ENCODE measurements at places on chromosomes 1 and 21. TPM values are rescaled to one million over a fixed set of nuclear protein-coding genes. Genes with fewer than 3 reads are reported as not detected.

DNA sequence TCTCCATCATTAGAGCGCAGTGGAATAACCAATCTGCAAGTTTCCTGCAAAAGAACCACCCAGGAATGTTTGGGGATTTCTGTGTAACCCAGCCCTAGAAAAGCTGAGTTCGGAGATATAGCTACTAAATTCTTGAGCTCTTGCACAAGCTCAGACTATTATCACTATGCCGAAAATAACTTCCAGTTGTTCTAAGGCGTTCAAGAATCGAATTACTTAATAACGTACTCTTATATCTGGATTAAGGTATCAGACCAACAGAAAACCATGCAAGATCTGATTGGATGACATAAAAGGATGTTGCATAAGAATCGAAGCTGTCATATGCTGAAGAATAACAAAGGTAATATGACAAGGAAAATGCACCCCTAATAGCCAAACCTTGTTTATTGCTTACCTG is 7.5 kb upstream of the LAMC2 start:
- H3K4me3 ChIP-seq = no peak overlapping the region
- no peaks in the 10 kb centered on the region for H3K27me3 ChIP-seq
- no peaks in the 10 kb centered on the region for H3K36me3 ChIP-seq
- no peak for DNase-seq
- peaks cover 28% of the 10 kb centered on the region for H3K4me1 ChIP-seq
- H3K27ac ChIP-seq = no peak overlapping the region

DNA sequence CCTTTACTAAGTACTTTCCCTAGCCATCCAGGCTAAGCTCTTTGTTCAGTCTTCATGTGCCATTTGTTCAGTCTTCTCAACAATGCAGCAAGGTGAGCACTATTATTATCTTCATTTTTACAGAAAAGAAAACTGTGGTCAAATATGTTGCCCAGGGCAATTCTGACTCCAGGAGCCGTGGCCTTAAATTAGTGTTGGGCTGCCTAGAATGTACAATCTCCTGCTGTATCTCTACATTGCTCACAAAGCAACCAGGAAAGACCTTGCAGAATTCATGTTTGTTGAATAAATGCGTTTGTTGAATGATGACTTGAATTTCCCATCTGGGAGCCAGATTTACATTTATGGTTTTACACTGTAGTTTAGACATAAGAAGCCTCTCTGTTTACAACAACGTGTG is 14.2 kb downstream of the CD101 start:
- H3K27me3 ChIP-seq = no peaks in the 10 kb centered on the region
- no peak for DNase-seq
- peaks cover 5% of the 10 kb centered on the region for H3K4me1 ChIP-seq
- H3K36me3 ChIP-seq = no peaks in the 10 kb centered on the region

DNA sequence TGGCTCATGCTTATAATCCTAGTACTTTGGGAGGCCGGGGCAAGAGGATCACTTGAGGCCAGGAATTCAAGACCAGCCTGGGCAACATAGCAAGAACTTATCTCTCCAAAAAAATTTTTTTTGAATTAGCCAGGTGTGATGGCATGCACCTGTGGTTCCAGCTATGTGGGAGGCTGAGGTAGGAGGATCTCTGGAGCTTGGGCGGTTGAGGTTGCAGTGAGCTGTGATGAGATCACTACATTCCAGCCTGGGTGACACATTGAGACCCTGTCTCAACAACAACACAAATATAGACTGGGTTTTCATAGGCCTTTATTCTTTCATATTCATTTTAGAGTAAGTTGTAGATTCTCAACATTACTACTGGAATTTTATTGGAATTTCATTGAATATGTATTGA is 12.8 kb downstream of the MED18 start:
- H3K36me3 ChIP-seq = no peaks in the 10 kb centered on the region
- no peak for DNase-seq
- no peaks in the 10 kb centered on the region for H3K4me1 ChIP-seq
- H3K27me3 ChIP-seq = no peaks in the 10 kb centered on the region

DNA sequence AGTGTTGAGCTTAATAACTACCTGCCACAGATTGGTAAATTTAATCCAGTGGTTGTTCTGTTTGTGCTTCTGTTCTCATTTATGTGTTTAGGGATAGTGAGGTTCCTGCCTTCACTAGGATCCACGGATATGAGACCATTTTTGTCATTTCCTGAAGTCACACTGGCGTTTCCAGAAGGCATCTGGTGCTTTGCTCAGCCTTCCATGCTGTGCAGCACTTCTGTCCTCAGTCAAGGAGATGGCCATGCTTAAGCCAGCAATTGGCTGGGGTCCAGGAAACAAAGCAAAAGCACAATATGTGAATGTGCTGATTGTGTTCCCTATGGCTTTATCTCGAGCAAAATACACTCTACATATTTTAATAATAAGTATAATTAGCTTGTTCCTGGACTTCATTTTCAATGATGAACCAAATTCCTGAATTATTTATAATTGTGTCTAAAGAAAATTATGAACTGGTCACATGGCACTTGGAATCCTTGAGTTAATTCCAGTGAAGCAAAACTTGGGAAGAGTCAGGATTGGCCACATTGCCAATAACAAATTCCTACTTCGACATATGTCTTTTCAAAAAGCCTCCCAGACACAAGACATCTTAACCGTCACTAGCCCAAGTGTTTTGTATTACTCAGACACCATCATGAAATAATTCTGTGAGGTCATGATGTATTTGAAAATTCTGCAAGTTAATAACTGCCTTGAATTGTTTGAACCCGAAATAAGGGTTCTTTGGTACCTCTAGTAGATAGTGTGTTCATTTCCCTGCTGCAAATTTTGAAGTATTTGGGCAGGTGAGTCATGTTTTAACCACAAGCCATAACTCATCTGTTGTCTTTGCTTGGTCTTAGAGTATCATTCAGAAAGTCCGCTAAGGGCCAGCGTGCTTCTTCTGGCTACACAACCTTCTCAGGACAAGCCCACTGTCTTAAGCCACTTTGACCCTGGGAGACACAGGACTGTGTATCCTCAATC is 412.4 kb downstream of the DISC1 start:
- H3K4me3 ChIP-seq = no peak overlapping the region
- H3K36me3 ChIP-seq = no peaks in the 10 kb centered on the region
- no peak overlapping the region for H3K27ac ChIP-seq
- DNase-seq = no peak

- no peaks in the 10 kb centered on the region for H3K27me3 ChIP-seq
- H3K36me3 ChIP-seq = no peaks in the 10 kb centered on the region
- H3K4me1 ChIP-seq = peaks cover 26% of the 10 kb centered on the region
- no peak overlapping the region for H3K27ac ChIP-seq
- DNase-seq = no peak
These were observed 155.9 kb upstream of the L1TD1 start for GRCh38 chr1:62038594-62039284.

DNA sequence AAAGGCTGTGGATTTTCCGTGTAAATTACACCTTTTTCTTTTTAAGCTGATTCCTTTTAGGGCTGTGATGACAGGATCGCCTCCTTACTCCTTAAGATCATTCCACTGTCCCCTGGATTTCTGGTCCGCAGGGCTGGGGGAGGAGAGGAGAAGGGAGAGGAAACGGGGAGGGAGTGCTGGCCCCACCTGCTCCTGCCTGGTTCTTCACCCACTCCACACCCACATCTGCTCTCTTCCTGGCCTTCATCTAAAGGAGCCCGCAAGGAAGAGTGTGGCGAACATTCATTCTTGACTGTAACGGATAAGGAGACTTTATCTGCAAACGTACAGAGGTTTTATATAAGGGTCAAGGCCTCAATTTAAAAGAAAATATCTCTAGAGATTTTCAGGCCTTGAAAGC is 242.0 kb downstream of the RHOU start:
- no peaks in the 10 kb centered on the region for H3K36me3 ChIP-seq
- no peak overlapping the region for H3K4me3 ChIP-seq
- no peaks in the 10 kb centered on the region for H3K27me3 ChIP-seq
- peaks cover 9% of the 10 kb centered on the region for H3K4me1 ChIP-seq
- no peak overlapping the region for H3K27ac ChIP-seq

The A3GALT2 gene
- total RNA-seq = not detected
